ENCODE measurements at places on chromosomes 3 and 15.

- no peak overlapping the region for H3K27ac ChIP-seq
- no peak overlapping the region for H3K4me3 ChIP-seq
- peaks cover 17% of the 10 kb centered on the region for H3K27me3 ChIP-seq
- peaks cover 16% of the 10 kb centered on the region for H3K4me1 ChIP-seq
- H3K36me3 ChIP-seq, result no peaks in the 10 kb centered on the region
These were observed 8.3 kb downstream of the TMPRSS7 start for GRCh38 chr3:112042842-112043280.

- no peak overlapping the region for H3K27ac ChIP-seq
- H3K27me3 ChIP-seq, result no peaks in the 10 kb centered on the region
- H3K4me1 ChIP-seq, result peaks cover 55% of the 10 kb centered on the region
These were observed 9.5 kb downstream of the MAPK6 start for GRCh38 chr15:52028431-52029093.

- H3K4me1 ChIP-seq, result no peaks in the 10 kb centered on the region
- no peak overlapping the region for H3K4me3 ChIP-seq
- DNase-seq, result no peak
- no peaks in the 10 kb centered on the region for H3K36me3 ChIP-seq
- no peak overlapping the region for H3K27ac ChIP-seq
- no peaks in the 10 kb centered on the region for H3K27me3 ChIP-seq
These were observed 472.2 kb downstream of the GRM7 start for GRCh38 chr3:7333125-7333524.

- H3K27me3 ChIP-seq, result no peaks in the 10 kb centered on the region
- H3K4me1 ChIP-seq, result peaks cover 3% of the 10 kb centered on the region
- no peak for DNase-seq
- H3K36me3 ChIP-seq, result peaks cover 48% of the 10 kb centered on the region
These were observed 35.0 kb downstream of the ZXDC start for GRCh38 chr3:126440709-126440995.
